ENCODE measurements at places on chromosomes 16 and 17. TPM values are rescaled to one million over a fixed set of nuclear protein-coding genes. Genes with fewer than 3 reads are reported as not detected.
A peak's percentile ranks its signal among the peaks of the same experiment; 100 is the strongest.

Gene PRR35
- total RNA-seq = not detected

Gene WNK4
- 0.21 TPM for total RNA-seq

Gene SNN
- 23.7 TPM for total RNA-seq

Gene CCL8
- not detected for total RNA-seq

Gene KRT39
- total RNA-seq = not detected

Gene VAT1L
- not detected for total RNA-seq

Gene OR2C1
- not detected for total RNA-seq

Gene PHOSPHO1
- 0.50 TPM for total RNA-seq

DNA sequence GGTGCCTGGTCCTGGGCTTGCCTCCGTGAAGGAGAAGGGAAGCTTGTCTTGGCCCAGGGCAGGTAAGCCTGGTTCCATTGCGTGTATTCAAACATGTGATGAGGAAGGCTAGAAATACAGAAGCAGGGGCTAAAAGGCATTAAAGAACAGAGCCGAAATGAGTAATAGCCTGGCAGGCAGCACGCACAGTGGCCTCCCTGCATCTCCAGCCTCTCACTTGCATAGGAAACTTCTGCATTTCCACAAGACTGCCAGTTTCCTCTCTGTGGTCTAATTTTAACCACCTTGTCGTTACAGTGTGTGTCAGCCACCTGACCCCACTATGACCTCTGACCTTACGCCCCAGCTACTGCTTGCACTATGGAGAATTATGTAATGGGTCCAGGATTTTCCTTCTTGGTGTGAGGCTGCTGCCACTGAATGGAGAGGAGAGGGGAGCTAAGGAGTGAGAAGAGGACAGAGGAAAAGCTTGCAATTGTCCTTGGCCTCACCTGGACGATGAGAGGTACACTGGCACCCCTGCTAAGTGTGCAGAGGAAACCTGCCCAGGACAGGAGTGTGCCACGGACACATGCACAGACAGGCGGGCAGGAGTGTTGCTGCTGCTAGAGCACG is 32.8 kb downstream of the HIC1 start:
- DNase-seq = no peak

- DNase-seq = no peak
These were observed 12.9 kb downstream of the STH start for GRCh38 chr17:46011711-46012505.

DNA sequence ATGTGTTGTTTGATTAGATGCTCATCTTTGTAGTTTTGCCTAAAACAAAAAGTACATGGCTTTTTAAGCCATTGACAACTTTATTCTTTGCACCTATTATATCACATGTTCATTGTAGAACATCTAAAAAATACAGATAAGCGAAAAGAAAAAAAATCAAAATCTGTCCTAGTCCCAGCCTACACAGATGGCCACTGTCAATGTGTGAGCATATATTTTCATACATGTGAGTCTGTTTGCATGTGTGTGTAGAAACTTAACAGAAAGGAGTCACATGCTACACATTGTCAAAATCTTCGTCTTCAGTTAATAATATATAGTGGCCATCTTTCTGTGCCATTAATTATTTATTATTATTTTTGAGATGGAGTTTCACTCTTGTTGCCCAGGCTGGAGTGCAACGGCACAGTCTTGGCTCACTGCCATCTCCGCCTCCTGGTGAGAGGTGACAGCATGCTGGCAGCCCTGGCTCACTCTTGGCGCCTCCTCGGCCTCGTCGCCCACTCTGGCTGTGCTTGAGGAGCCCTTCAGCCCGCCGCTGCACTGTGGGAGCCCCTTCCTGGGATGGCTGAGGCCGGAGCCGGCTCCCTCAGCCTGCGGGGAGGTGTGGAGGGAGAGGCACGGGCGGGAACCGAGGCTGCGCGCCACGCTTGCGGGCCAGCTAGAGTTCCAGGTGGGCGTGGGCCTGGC is 68.5 kb upstream of the AMZ2 start:
- no peak for DNase-seq

GRCh38 chr17:72381597-72382397 is 261.0 kb downstream of the SOX9 start:
- DNase-seq = no peak

- peak; percentile 90 for DNase-seq
These were observed 95.4 kb upstream of the TOB1 start for GRCh38 chr17:50961282-50962220.

- no peak for DNase-seq
These were observed 4.8 kb upstream of the ERCC4 start for GRCh38 chr16:13915033-13915635.

DNA sequence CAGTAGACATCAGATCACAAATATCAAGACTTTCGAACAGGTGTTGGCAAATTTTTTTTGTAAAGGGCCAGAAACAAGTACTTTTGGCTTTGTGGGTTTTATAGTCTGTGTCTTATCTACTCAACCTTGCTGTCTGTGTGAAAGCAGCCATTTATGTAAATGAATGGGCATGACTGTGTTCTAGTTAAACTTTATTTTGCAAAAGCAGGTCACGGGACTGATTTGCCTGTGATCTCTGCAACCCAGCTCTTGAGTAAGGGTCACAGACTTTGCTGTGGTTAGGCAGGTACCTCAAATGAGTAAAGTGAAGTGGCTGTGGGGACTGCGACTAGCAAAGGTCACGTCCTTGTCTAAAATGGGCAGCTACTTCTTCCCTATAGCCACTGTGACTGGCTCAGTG is 136.5 kb downstream of the FTO start:
- no peak for DNase-seq

DNA sequence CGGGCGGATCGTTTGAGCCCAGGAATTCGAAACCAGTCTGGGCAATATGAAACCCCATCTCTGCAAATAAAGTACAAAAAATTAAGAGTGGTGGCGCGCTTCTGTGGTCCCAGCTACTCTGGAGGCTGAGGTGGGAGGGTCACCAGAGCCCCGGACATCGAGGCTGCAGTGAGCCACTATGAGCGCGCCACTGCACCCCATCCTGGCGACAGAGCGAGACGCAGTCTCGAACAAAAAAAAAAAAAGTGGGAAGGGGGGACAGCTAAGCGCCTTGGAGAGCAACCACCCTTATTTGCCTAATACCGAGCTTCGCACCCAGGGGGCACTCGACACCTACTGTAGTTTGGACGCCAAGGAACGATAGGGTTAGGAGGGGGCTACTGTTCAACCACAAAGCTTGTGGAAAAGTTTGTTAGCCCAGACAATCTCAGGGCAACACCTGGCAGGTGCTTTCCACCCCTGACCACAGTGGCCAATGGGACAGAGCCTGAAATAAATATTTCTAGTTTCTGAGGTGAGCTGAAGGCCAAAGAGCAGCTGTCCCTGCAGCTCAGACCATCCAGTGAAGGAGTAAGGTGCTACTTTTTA is 847 bp upstream of the PSMC3IP start:
- peak; percentile 84 for DNase-seq

DNA sequence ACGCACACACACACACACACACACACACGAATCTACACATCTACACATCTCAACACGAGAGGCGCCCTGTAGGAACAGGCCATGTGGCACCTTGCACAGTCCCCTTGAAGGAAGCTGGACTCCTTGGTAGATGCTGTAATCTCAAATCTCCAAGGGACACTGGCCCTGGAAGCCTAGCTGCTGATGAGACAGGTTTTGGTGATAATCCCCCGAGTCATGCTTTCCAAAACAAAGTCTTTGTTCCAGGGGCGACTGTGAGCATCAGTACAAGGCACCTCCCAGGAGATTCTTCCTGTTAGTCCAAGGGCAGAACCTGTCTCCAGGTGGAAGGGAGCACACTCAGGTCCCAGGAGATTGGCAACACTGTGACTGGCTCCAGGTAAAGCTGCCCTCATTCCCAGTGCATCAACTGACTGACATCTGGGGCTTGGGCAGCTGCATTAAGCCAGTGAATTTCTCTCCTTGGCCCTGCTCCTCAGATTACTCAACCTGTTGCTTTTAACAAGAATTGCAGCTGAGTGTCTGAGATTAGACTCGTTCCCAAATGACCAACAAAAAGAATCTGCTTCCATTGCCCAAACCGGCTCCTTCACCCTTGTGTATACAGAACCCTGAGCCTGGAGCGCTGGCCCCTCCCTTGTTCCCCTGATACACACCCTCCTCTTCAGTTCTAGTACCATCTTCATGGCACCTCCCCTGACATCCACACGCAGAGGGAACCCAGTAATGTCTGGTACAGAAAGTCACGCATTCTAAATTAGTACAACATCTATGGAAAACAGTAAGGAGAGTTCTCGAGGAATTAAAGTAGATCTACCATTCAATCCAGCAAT is 13.9 kb upstream of the TNRC6C start:
- no peak for DNase-seq

DNA sequence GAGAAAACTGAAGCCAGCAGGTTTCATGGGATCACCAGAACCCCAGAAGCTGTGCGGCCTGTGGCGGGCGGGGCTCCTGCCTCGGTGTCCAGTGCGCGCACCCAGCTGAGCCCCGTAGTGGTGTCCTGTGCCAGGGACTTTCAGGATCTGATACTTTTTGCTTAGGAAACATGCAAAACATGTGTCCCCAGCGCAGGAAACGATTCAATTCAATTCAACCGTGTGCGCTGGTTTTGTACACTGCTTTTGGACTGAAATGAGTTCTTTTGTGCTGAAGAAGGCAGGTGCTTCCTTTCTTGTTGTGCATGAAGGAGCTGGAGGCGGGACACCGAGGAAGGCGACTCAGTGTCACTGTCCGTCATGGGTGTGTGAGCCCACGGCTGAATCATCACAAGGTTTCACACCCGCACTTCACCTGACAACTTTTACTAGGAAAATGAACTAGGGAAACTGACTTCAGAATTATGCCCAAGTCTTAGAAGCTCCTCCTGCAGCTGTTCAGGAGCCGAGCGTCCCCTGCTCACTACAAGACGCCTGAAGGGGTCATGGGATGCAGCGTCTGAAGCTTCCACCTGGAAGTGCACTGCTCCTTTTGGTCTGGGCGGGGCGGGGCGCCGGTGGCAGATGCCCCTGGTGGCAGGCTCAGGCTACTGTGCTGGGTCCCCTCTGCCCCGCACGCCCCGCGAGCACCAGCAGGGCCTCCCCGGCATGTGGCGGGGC is 31.4 kb upstream of the ZNF750 start:
- DNase-seq = no peak

DNA sequence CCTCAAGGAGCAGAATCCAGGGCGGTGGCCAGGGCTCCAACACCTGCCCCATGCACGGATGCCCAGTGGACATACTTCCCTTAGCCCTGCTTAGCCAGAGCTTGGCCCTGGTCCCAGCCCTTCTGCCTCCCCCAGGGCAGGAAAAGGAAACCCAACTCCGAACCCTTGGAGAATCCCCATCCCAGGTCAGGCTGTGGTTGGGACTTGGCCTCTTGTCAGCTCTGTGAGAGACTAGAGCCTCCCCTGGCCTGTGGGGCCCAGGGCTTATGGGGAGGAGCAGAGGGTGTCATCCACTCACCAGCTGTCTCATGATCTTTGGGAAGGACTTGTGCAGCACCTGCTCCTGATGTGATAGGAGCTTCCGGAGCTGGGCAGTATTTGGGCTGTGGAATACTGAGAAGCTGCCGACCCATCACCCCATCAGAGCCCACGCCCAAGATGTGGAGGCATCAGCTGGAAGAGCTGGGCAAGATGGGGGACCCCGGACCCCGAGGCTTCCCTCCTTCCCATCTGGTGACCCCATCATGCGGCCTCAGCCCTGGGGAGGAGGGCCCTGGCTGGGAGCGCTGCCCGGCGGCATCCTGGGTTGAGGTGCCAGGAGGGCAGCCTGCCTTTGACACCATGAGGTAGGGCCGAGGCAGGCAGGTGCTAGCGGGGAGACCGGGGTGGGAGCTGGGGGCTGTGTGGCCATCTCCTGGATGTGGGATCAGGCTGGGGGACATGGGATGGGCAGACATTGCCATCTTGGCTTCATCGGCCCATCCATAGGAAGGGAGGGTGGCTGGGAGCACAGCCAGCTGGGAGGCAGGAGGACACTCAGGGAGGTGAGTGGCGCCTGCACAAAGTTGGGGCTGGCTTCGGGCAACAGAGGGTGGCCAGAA is 45.1 kb downstream of the TNFRSF13B start:
- DNase-seq = no peak

GRCh38 chr17:73489333-73489732 is 154.9 kb downstream of the SDK2 start:
- no peak for DNase-seq

Data from SK-MEL-5 (cell line).